IPS-NIHi11 (cell line): ENCODE measurements at places on chromosomes 4 and X.

- DNase-seq = no peak
These were observed 173.0 kb upstream of the EMCN start for GRCh38 chr4:100690812-100691211.

GRCh38 chrX:53321943-53322497, 40.6 kb upstream of the IQSEC2 start:
- DNase-seq = no peak

- no peak for DNase-seq
These were observed 1176.7 kb downstream of the NLGN4X start for GRCh38 chrX:5051831-5052491.

GRCh38 chr4:32931475-32931874, 2211.3 kb downstream of the PCDH7 start:
- DNase-seq = no peak

DNA sequence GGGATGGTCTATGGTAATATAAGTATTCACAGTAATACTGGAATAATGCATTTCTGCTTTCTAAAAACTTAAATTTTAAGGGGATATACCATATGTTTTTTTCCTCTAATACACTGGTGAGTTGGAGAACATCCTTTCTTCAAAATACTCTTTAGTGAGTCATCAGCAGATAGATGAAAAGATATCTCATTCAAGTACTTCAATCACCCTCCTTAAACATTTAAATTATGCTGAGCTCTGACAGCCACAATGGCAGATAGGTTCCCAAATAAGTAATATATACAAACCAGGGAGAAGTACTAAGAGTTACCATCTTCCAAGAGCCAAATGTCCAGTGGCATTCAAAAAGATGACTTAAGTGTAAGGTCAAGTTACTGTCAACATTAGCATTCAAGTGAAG, 52.2 kb downstream of the AMMECR1 start:
- no peak for DNase-seq

DNA sequence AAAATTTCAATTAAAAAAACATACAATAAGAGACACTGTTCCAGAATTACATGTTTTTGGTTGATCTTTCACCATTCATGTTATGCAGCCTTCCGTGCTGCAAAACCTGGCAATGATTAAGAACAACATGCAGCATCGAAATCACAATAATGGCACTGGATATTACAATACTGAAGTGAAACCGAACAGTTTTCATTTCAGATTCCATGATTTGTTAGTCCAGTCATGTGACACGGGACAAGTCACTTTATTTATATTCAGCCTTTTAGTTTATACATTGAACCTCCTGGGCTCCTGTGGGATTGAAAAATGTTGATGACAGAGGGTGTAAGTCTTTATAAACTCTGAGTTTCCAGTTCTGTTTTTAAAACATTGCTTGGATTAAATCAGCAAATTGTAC, 142.5 kb upstream of the TTC29 start:
- DNase-seq = no peak

- peak; percentile 96 for DNase-seq
These were observed 220.1 kb downstream of the AFAP1 start for GRCh38 chr4:7719354-7720174.

DNA sequence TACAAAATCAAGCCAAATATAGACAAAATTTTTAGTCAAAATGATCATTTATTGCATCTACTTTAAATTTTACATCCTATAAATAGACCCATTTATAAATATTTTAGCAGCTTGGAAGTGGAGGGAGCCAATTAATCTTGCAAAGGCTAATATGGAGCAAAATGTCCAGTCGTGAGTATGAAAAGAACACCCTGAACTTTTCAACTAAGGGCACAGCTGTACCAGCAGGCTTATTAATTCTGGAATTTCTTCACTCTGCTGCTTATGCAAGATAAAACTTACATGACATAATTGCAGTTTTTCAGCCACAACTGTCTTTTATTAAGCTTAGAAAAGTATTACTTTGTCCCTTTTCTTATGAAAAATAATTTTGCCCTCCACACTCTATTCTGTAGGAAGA, 22.9 kb upstream of the USP53 start:
- DNase-seq = no peak

DNA sequence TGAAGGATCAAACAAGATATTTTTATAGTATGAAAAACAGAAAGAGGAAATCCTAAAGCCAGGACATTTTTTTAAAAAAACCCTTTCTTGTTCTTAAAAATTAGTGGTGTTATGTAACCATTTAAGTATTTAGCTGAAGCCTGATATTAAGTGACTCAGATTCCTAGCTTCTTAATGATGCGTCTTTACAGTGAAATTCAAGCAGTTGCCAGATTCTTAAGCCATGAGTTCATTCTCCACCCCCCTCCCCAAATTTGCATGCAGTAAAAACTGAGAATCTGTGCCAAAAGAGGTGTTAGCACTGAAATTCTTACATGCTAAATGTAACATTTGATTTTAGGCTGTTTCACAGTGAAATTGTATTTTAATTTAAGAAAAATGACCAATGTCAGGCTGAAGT, 180.8 kb downstream of the RAPGEF2 start:
- peak; percentile 64 for DNase-seq

DNA sequence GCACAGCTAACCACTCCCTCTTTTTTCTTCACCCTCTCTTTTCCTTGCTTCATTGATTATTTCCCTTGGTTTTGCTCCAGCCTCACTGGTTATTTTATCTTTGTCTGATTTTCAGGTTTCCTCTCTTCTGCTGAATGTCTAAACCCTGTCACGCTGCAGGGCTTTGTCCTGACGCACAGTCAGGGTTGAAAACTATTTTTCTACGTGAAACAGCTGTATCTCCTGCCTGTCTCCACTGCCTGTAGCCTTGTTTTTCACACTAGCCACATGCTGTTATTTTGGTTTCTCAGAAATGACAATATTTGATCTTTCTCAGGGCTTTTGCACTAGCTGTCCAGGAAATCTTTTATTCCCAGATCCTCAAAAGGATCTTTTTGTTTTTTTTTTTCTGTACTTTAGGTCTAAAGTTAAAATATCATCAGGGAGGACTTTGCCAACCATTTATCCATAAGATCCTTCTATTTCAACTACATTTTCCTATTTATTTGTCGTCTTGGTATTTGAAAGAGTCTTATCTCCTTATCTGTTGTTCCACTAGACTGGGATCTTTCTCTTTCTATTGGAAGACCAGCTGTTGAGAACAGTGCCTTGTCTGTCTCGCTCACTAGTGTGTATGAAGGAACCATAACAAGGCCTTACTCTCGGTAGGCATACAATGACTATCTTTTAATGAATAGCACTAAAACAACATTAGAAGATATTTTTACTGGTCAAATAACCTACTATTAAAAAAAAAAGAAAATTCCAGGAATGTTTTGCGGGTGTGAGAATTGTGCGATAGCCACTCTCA, 164.3 kb downstream of the PDHA2 start:
- DNase-seq = no peak

DNA sequence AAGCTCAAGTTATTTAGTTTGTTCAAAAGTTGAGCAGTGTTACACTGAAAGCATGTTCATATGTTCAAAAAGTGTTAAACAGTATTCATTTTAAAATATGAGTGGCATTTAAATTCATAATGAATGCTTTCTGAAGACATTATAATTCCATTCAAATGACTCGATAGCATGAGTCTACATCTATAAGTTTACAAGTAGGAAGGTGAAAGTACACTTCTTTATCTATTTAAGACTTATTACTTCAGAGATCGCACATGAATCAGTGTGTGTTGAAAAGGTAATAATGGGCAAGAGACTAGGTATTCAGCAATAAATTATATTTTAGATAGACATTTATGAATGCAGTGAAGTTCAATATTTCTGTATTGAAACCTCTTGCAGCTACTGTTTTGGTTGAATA, 456.1 kb downstream of the GRXCR1 start:
- no peak for DNase-seq

DNA sequence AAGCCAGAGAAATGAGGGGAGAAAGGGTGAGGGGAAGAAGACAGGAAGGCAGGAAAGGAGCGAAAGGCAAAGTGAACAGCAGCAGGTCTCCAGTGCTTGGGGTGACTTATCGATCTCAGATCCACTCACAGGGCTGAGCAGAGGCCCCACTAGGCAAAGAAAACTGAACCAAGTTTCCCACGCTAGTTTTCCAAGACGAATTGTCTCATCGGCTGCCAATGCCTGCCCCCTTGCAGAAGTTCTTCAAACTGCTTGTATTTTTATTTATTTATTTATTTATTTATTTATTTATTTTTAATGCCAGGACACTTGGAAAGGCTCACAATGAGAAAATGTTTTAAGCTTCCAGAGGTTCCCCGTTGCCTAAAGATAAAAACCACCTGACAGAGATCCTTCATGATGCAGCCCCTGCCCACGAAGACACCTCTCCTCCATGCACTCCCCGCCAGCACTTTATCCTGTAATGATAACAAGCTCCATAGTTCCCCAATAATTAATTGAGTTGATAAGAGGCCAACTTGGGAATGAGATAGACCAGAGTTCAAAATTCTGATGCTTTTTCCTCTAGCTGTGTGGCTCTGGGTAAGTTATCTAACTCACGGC, 43.2 kb downstream of the QDPR start:
- DNase-seq = peak; percentile 54

- DNase-seq = no peak
These were observed 61.9 kb upstream of the SERPINA7 start for GRCh38 chrX:106100442-106100841.

GRCh38 chr4:56200275-56200674, 187.0 kb downstream of the AASDH start:
- DNase-seq = no peak

GRCh38 chr4:173362666-173363065, 8.1 kb upstream of the SAP30 start:
- DNase-seq = no peak

GRCh38 chr4:176188654-176189053, 6.7 kb downstream of the SPATA4 start:
- no peak for DNase-seq

DNA sequence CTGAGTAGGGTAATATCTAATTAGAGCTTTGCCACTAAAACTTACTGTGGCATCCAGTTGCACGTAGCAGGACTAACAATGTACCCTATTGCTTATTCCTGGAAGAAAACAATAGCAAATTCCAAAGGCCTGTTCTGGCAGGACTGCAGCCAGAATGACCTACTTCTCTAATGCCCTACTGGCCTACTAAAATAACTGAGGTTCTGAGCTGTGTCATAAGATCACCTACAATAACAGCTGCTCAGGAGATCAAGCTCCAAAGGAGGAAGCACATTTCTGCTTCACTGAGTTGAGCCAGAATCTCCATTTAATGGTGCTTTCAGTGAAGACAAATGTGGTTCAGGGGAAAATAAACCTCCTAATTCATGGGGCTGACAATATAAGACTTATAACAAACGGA, 42.2 kb upstream of the CXCL8 start:
- DNase-seq = peak; percentile 39

DNA sequence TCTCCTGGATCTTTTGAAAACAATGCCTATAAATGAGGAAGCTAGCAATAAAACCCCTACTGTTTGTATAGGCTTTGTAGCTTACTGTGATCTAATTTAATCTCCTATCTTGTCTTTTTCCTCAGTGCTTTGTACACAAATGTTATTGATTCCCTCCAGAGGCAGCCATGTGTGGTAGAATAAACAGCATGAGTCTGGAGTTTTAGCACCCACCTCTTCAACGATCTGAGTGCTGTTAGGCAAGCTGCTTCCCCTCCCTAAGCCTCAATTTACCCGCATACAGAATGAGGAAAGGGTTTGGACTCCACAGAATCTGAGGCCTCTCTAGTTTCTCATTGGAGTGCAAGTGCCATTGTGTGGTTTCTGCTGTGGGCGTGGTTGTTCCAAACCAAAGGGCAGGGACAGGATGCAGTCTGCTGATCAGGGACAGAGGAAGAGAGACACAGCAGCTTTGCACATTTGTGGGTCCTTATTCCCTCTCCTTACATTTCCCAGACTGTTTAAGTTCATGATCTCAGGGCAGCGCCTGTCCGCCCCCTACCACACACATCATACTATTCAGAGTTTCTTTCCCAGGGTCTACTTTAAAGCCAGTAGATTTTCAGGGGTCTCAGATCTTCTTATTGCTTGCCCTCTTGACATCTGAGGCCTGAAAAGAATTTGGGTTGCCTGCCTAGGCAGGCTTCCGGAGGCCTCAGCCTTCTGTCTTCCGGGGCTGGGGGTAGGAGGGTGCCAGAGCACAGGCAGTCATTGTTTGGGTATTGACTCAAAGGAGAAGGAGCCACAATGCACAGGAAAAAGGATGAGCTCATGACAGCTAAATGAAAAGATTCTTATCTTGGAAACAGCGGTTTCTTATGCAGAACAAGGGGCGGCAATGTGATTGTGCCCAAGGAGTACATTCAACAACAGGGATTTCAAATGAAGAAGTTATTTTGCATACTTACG, 114.9 kb upstream of the TEX13D start:
- DNase-seq = peak; percentile 17

GRCh38 chr4:22498866-22499265, 17.0 kb downstream of the ADGRA3 start:
- no peak for DNase-seq

DNA sequence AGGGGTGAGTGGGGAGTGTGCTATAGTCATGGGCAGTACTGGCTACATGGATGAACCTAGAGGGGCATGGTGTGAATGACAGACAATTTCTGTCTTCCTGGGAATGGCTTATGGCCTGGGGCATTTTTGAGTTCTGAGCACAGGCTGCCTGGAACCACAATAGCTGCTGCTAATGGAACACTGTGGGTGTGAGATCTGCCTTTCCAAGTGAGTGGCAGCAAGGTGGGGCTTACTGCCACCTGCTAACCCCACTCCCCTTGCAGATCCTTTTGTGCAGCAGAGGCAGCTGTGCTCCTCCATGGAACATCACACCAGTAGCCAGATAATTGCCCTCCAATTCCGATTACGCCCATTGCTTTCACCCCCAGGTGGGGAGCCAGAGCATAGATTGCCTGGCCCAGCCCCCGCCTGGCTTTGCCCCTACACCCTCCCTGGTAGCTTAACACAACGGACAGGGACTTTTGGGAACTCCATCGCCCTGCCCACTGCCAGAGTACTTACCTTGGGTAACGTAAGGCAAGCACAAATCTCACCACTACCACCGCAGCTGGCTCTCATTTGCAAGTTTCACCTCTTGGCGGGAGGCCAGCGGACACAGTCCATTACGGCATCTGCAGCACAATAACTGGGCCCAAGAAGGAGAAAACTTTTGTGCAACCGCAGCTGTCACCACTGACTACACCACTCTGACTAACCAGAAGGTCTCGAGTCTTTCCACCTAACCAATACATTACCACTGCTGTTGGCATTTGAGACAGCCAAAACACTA, 421.2 kb upstream of the NWD2 start:
- DNase-seq = no peak

DNA sequence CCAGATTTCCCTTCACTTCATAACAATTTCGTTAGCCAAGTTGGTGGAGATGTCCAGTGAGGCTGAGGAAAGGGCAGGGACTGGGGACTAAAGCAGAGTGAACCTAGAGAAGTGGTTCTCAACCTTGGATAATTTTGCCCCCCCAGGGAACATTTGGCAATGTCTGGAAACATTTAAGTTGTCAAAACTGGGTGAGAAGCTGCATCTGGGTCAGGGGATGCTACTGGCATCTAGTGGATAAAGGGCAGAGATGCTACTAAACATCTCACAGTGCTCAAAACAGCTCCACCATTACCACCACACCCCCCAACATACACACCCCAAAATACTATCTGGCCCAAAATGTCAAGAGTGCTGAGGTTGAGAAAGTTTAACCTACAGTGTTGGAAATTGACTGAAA, 32.0 kb upstream of the FGF16 start:
- peak; percentile 7 for DNase-seq
